ENCODE measurements at places on chromosomes 12 and 14. TPM values are rescaled to one million over a fixed set of nuclear protein-coding genes. Genes with fewer than 3 reads are reported as not detected.

PRB2 gene
- total RNA-seq, result not detected

CPM gene
- 13.0 TPM for total RNA-seq

LRFN5 gene
- not detected for total RNA-seq

GRIN2B gene
- not detected for total RNA-seq

INHBC gene
- 0.36 TPM for total RNA-seq

NELL2 gene
- 0.85 TPM for total RNA-seq

CARMIL3 gene
- not detected for total RNA-seq

SBNO1 gene
- 57.9 TPM for total RNA-seq

DCN gene
- total RNA-seq, result not detected

CLEC6A gene
- total RNA-seq, result not detected

CMKLR1 gene
- total RNA-seq, result not detected

OR4E2 gene
- not detected for total RNA-seq

PDZRN4 gene
- 16.8 TPM for total RNA-seq

SMCO2 gene
- not detected for total RNA-seq

APOF gene
- total RNA-seq, result 0.38 TPM

GPR65 gene
- 8.2 TPM for total RNA-seq

SRRM4 gene
- total RNA-seq, result not detected

PLBD1 gene
- total RNA-seq, result 0.61 TPM

SLC38A4 gene
- total RNA-seq, result not detected

LBHD2 gene
- not detected for total RNA-seq

FSCB gene
- total RNA-seq, result not detected

PLEKHG7 gene
- 0.29 TPM for total RNA-seq

ISM2 gene
- total RNA-seq, result not detected

KRAS gene
- 39.1 TPM for total RNA-seq

BCL11B gene
- total RNA-seq, result not detected

PAX9 gene
- total RNA-seq, result 4.4 TPM

TAS2R30 gene
- 6.0 TPM for total RNA-seq

ARHGDIB gene
- total RNA-seq, result 762 TPM

TC2N gene
- total RNA-seq, result not detected

MMP19 gene
- total RNA-seq, result not detected

TGFB3 gene
- total RNA-seq, result 5.6 TPM

NPAS3 gene
- total RNA-seq, result not detected

HSPB8 gene
- total RNA-seq, result not detected

LAG3 gene
- 0.26 TPM for total RNA-seq

ACSS3 gene
- not detected for total RNA-seq

ARHGEF40 gene
- total RNA-seq, result 2.0 TPM

OR10A7 gene
- total RNA-seq, result not detected

GLIPR1 gene
- total RNA-seq, result 4.6 TPM

GARIN6 gene
- not detected for total RNA-seq

Data from OCI-LY7 (cell line).